ENCODE measurements at places on chromosomes 6 and 20.

DNA sequence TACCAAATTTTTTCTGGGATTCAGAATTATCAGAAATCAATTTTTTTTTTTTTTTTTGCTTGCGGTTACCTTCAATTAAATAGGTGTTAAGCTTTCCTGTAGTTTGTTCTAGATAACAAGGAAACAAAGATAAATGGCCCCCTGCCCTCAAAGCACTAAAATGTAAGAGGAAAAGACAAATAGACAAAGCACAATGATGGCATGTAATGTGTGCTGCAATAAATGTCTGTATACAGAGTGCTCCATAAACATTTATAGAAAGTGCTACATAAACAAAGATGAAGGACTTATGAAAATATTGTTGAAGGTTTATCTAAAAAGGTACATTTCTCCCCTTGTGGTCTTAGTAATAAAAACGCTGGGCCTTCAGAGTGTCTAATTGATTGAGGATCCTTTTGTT lies 384.6 kb downstream of the PKHD1 start:
- DNase-seq = no peak

- DNase-seq = no peak
Measured at GRCh38 chr6:5892669-5893068, 114.1 kb downstream of the NRN1 start.

GRCh38 chr6:150685860-150686259 lies 86.2 kb downstream of the PLEKHG1 start:
- DNase-seq = no peak

GRCh38 chr20:10761786-10762185 lies 88.0 kb upstream of the JAG1 start:
- no peak for DNase-seq

DNA sequence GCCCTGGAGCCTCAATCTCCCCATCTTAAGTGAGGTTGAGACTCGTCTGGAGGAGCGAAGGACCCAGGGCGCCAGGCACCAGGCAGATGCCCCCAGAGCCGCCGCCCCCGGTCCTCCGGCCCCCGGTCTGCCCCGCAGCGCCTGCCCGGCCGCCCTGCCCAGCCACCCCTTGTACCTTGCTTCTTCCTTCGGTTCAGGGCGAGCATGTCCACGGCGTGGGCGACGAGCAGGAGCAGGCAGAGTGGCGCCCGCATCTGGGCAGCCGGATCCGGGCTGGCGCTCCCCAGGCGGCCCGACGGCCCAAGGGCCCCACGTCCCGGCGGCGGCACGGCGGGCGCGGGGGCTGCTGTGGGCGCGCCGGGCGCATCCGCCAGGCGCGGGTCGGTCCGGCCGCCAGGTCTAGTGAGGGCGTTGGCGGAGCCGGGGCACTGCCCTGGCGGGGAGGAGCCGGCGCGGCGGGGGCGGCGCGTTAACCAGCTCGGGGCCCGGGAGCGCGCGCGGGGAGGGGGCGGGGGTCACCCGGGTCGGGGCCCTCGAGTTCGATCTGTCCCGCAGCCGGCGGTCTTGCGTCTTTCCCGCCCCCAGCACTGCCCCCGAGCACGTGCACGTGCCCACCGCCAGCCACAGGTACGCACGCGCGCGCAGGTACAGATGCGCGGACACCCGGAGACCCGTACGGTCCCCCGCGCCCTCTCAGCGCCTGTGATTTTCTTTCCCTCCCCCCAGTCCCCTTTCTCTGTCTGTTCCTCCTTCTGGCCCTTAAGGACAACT lies at the start of gene RSPO4:
TSS of gene RSPO4 (minus strand) at position 401 of the 771 bp plus-strand sequence. CDS start at position 254, 147 bp downstream.
- DNase-seq = peak; percentile 45
